ENCODE measurements at places on chromosomes 2 and 18.

DNA sequence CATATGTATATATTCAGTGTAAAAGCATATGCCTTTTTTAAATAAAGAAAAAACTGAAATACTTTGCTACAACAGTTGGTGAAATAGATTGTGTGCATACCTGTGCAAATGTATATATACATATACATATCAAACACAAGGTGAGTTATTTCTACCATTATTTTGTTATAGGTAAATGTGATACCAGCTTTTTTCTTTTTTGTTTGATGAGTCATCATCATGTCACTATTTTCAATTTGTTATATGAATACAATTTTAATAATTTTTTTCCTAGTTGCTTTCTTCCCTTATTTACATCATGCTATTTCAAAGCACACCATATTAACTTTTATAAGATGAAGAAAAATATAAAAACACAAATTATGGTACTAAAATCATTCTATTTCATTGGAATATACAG is 87.0 kb upstream of the STK17B start:
- no peak for DNase-seq

- DNase-seq: no peak
These were observed 27.5 kb downstream of the CDH20 start for GRCh38 chr18:61360404-61361383.

- peak; percentile 5 for DNase-seq
These were observed 55.6 kb downstream of the THADA start for GRCh38 chr2:43540021-43540779.

- DNase-seq: no peak
These were observed 12.1 kb downstream of the SH3RF3 start for GRCh38 chr2:109141006-109141600.

GRCh38 chr2:223740679-223741078 is 96.7 kb downstream of the AP1S3 start:
- DNase-seq: no peak

DNA sequence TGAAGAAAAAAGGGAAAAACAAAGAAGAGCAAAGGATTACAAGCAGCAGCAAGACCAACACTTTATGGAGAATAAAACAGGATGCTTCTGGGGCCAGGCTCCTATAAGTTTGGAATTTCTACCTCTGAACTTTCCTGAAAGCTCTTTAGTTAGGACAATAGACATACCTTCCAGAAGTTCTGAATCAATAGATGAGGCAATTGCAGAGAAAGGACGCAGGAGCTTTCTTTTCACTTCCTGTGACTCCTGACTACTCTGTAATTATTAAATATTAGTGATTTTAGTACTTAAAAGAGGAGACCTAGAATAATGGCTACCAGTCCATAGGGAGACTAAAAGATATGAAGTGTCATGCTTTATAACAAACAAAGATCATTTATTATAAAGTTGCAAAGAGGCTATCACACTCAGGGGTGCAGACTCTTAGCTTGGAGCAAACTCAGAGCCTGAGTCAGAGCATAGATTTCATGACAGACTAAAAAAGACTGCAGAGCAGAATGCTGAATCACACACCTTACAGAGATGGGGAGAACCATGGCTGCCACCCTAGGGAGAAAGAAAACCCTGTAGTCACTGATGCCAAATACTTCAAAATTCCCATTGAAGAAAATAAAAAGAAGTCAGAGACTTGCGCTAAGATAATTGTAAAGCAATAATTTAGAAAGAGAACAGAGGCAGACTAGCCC is 52.5 kb upstream of the FAM136A start:
- DNase-seq: no peak

GRCh38 chr2:174585146-174585545 is 12.5 kb downstream of the WIPF1 start:
- DNase-seq: no peak

GRCh38 chr2:98347298-98348065 is 1.2 kb downstream of the CNGA3 start:
- DNase-seq: no peak

DNA sequence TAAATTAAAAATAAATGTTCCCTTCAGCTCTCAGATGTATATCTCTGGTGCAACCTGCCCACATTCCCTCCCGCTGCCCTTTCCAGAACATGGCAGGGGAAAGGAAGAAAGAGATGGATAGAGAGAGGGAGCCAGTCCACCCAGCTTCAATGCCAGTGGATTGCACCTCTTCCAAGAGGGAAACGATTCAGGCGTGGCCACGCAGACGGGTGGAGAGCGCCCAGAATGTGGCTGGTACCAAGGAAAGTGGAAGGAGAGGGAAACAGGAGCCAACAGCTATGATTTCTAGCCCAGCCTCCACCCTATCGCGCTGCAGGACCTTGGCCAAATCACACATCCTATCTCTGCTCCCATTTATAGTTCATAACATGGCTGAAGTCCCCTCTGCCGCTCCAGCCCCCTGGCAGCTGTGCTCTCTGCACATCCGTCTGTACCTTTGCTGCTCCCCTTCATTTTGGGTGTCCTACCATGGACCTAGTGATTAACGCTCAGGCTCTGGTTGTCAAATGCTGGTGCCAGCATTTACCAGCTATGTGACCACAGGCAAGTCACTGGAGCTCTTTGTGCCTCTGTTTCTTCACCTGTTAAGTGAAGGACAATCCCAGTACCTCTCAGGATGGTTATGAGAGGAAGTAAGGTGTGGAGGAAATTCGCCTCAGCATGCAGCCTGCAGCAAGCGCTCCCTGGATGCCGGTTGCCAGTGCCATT is 66.5 kb downstream of the SFXN5 start:
- DNase-seq: no peak

DNA sequence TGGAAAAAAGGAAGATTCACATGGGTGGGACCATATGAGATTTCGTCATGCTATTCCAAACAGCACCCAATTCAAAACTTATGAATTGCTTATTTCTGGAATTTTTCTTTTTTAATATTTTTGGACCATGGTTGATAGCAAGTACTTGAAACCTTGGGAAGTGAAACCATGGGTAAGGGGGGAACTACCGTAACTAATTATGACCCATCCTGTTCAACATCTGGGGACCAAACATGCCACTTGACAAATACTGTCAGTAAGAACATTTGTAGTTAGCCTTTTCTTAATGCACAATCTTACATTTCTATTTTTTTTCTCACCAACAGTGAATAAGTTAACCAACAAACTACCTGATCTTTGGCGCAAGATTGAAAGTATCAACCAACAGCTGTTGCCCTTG is 105.7 kb upstream of the TTC39C start:
- no peak for DNase-seq

DNA sequence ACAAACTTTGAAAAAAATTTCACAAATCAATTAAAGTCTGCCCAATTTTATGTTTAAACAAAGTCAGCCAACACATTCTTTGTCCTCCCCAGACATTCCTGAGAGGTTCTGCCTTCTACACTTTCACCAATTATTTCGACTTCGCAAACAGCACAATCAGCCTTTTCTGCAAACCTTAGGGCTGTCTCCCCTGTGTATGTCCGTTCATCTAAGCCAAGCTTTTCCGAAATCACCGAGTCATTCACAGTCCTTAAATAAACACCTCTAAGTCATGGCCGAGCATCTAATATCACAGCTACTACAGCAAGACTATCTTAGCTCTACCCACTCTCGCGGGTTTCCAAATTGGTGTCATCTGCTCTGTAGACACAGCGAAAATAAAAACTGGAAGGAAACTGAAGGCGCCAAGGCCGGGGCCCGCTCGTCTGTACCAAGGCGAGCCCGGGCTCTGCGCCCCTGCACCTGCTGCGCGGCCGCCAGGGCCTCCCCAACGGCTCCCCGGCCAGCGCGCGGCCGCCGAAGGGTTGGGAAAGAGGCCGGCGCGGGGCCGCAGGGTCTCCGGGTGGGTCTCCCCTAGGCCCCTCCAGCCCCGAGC is 730 bp downstream of the ODC1 start:
- DNase-seq: no peak

DNA sequence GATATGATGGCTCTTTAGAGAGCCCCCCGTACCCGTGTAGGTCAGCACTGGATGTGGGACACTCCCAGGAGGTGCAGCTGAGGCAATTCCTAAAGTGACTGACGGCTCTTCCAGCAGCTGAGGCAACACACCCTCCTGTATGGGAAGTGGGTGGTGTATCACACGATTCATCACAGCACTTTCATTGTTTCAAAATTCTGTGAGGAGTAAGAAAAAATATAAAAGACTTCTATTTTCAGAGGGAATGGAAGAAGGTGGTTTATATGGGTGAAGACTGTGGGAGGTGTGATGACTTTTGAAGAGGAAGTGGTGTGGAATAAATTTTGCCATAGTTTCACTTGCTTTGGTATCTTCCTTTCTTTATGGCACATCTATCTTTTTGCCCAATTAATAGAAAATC is 22.3 kb downstream of the QPCT start:
- DNase-seq: no peak

GRCh38 chr2:26598336-26598995 is 42.7 kb downstream of the CIB4 start:
- DNase-seq: no peak

DNA sequence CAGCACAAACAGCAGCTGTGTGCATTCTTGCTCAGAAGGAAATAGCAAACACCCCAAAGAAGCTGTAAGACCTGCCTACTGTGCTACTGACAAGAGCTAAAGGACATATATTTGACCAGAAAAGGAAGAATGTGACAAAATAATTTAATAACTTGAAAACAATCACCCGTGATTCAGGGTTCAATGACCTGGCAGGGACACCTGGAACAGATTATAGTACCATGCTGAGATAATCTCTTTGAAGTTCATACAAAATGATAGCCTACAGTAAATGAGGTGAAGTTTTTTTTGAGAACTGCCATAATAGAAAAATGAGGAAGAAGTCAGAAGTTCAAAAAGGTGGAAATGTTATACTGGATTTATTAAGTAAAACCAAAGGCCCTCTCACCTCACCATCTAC is 324.8 kb upstream of the GULP1 start:
- DNase-seq: no peak

GRCh38 chr2:607172-607571 is 70.0 kb downstream of the TMEM18 start:
- no peak for DNase-seq

DNA sequence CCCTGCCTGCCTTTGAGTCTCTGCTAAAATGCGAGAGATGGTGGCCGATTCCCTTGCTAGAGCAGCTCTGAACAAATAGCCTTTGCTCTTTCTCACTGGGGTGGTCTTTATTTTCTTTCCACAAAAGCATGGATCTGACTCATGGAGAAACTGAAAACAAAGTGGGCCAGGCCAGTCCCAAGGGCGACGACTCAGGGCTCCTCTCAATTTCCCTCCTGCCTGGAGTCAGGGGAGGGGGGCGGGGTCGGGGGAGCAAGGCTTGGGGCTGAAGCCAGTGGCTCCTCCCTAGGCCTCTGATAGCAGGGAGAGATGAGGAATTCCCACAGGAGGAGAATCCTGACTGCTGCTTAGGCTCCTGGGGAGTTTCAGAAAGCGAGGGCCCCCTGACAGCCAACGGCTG is 17.1 kb upstream of the IL1R2 start:
- no peak for DNase-seq

GRCh38 chr2:85748985-85749875 is 4.6 kb upstream of the ATOH8 start:
- DNase-seq: no peak

- no peak for DNase-seq
These were observed 74.9 kb upstream of the NEUROD1 start for GRCh38 chr2:181755181-181755580.

DNA sequence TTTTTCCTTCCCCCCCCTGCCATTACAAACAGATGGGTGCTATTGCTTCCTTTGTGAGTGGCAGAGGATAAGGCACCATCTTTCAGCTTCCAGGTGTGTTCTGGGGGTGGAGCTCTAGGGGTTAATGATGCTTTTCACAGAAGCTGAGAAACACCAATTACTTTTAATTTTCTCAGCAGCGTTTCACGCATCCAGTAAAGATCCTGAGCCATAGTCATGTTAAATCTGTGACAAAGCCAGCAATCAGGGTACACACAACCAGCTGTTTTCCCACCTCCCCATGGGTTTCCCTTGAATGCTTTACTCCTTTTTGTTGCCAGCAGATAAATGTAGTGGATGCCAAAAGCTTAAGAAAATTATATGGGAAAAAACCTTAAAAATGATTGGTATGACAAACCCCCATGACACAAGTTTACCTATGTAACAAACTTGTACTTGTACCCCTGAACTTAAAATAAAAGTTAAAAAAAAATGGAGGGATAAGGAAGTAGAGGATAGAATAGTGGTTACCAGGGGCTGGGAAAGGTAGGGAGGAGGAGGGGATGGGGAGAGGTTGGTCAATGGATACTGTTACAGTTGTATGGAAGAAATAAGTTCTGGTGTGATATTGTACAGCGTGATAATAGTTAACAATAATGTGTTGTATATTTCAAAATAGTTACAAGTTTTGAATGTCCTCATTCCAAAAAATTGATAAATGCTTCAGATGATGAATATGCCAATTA is 70.0 kb downstream of the ACOXL start:
- DNase-seq: no peak

GRCh38 chr2:223585666-223586065 is 16.5 kb downstream of the SCG2 start:
- DNase-seq: no peak

GRCh38 chr18:57585855-57586250 is 649 bp downstream of the FECH start:
- DNase-seq: no peak

GRCh38 chr2:129877795-129878775 is 101.4 kb upstream of the RAB6C start:
- DNase-seq: no peak

DNA sequence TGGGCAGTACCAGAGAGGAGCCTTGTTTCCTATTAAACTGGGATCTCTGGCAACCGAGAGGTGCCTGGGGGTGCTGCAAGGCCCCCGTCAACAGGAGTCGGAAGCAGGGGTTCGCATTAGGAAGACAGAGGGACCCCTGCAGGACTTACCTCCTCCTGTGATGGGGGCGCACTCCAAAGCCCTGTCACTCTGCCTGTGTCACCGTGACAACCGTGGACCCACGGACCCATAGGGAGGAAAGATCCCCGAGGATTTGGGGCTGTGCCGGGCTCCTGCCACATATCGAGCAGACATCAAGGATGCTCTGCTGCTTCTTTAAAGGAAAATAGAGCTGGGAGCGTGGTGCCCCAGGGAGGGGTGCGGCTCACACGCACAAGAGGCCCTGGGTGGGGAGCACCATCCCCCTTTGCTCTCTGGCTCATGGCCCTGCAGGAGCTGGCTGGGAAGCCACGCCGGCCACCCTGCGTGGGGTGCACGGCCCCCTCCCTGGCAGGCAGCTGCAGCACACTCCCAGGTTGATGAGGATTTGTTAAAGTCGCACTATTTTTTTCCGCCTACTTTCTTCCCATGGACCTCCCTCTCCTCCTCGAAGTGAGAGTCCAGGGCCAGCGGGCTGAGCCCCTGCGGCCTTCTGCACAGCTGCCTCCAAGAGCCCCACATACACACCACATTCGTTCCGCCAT is 167.5 kb downstream of the TWIST2 start:
- no peak for DNase-seq

DNA sequence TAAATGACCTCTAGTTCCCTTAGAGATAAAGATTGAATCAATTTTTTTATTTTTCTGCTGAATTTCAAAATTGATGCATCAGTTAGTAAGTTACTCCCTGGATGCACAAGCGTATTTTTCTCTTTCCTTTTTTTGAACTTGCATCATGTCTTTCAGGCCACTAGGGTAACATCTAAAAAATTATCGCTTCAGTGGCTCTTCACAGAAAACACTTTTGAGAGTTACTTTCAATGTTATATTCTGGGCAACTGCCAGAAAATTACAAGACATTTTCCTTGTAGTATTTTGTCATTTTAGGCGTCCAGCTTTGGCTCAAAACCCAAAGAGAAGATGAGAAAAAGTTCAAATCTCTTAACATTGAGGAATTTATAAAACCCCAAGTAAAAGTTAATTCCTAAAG is 59.8 kb downstream of the DSEL start:
- DNase-seq: no peak

Measured in CD4-positive, alpha-beta T cell treated with Interleukin-1 beta for 1 hour (primary cell).